Activated CD8-positive, alpha-beta memory T cell treated with anti-CD3 and anti-CD28 coated beads for 1 hour (primary cell): ENCODE measurements at places on chromosomes 5 and 9.

DNA sequence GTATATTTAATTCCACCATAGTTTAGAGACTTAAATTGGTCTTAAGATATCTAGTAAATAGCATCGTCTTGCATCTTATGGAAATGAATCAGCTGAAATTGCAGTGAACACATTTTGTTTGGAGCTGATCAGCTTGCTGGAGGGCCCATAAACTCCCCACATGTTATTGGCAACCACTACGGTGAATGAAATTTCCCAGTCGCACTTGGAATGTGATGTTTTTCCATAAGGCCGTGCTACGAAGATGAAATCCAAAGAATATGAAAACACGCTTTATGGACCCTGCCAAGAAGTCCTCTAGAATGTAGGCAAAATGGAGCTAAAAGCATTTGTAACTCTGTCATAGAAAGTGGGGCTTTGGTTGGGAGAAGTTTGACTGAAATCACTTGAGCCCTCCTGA is 572.1 kb downstream of the ACTL7B start:
- DNase-seq, result no peak

DNA sequence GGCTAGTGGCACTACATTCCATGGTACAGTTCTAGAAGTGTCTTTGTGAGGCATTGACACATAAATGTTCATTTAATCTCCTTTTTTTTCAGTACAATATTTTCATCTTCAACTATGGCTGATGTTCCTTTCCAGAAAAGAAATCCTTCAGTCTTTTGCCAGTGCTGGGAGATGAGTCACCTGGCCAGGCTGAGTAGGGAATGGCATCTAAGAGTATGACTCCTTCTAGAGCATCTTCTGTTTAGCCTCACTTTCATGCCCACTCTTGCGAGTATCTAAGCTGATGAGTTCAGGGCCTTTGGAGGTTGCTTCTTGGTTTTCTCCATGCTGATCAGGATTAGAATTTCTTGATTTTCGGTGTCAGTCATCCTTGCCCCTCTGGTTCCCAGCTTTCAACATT is 124.4 kb downstream of the SLC28A3 start:
- DNase-seq, result no peak

GRCh38 chr5:166083183-166083959 is 2208.1 kb upstream of the WWC1 start:
- DNase-seq, result no peak

- no peak for DNase-seq
Measured at GRCh38 chr5:169095976-169096375, 205.0 kb downstream of the SLIT3 start.

DNA sequence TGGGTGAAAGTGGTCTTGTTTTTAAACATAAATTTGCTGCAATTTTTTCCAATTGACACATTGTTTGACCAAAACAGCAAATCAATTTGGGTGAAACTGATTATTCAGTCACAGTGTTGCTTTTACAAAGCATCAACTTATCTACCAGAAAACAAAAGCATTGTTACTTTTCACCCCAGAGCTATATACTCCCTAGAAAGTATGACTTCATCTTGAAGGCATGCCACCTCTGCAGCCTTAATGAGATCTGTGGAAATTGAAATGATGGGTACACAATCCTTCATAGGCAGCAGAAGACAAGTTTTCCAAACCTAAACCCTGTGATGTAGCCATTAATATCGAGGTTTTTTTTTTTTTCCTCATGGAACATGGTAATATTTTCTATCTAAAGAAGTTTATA is 615.9 kb downstream of the CHSY3 start:
- DNase-seq, result no peak
